ENCODE measurements at places on chromosomes 11 and 22. TPM values are rescaled to one million over a fixed set of nuclear protein-coding genes. Genes with fewer than 3 reads are reported as not detected.

GRCh38 chr11:83401506-83402225 is 115.5 kb upstream of the CCDC90B start:
- DNase-seq = no peak
- no peak overlapping the region for H3K4me3 ChIP-seq
- peaks cover 2% of the 10 kb centered on the region for H3K4me1 ChIP-seq
- H3K27me3 ChIP-seq = no peaks in the 10 kb centered on the region
- H3K27ac ChIP-seq = no peak overlapping the region

VPREB3 gene
- not detected for total RNA-seq

DNA sequence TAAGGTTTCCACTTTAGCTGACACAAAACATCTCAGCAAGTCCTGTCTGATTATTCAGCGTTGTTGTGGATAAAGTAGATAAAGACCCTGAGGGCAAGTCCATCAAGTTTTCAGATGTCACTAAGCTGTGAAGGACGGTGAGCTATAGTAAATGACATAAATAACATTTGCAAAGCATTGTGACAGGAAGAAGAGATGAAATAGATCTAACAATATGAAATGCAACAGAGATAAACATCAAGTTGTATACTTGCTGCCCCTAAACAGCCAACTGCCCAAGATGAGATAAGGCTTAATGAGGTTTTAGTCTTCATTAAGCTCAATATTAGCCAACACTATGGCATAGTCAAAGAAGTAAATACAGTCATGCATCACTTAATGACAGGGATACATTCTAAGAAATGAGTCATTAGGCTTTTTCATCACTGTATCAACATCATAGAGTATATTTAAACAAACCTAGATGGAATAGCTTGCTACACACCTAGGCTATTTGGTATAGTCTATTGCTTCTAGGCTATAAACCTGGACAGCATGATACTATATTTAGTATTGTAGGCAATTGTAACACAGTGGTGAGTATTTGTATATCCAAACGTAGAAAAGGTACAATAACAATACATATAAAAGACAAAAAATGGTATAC is 625.1 kb upstream of the ANO5 start:
- H3K27ac ChIP-seq = no peak overlapping the region
- H3K4me3 ChIP-seq = no peak overlapping the region
- DNase-seq = no peak
- H3K27me3 ChIP-seq = no peaks in the 10 kb centered on the region
- no peaks in the 10 kb centered on the region for H3K4me1 ChIP-seq

- no peaks in the 10 kb centered on the region for H3K36me3 ChIP-seq
- peaks cover 14% of the 10 kb centered on the region for H3K27me3 ChIP-seq
- H3K4me1 ChIP-seq = peaks cover 30% of the 10 kb centered on the region
- H3K27ac ChIP-seq = peak overlapping the region; percentile 62
- H3K4me3 ChIP-seq = no peak overlapping the region
Observed at GRCh38 chr11:86740628-86741483, 59.5 kb upstream of the PRSS23 start.

CD6 gene
- total RNA-seq = 377 TPM

DNA sequence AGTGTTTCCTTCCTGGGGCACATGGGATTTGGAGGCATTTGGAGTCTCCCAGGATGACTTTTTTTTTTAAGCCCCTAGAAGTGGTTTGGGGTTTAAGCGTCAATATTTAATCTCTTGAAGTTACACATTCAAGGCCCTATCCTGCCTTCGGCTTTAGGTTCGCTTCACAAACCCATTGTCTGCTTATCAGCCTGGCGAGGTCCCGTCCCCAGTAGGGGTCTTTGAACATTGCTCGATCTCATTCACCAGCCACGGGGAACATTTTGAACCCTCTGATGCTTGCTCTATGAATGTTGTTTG is 75.9 kb downstream of the KCNQ1 start:
- H3K4me1 ChIP-seq = peaks cover 5% of the 10 kb centered on the region
- H3K4me3 ChIP-seq = no peak overlapping the region
- H3K27ac ChIP-seq = no peak overlapping the region
- peak; percentile 1 for DNase-seq

DNA sequence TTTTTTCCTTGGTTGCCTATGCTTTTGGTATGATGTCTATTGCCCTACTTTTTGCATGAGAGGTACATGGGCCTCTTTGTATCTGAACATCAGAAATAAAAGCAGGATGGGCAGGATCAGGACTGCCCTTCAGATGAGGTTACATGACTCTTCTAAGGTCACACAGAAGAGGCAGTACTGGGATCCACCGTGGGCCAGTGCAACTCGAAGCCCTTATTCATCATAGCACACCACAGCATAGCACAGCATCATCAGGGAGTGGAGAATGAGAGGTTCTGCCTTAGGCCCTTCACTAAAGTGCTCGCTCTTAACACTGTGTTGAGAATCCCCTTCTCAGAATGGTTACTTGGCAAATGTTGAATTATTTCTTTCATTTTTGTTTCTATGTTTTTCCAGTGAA is 88.3 kb downstream of the C22orf31 start:
- H3K27me3 ChIP-seq = peaks cover 36% of the 10 kb centered on the region
- H3K36me3 ChIP-seq = no peaks in the 10 kb centered on the region
- no peak for DNase-seq
- peaks cover 17% of the 10 kb centered on the region for H3K4me1 ChIP-seq

DNA sequence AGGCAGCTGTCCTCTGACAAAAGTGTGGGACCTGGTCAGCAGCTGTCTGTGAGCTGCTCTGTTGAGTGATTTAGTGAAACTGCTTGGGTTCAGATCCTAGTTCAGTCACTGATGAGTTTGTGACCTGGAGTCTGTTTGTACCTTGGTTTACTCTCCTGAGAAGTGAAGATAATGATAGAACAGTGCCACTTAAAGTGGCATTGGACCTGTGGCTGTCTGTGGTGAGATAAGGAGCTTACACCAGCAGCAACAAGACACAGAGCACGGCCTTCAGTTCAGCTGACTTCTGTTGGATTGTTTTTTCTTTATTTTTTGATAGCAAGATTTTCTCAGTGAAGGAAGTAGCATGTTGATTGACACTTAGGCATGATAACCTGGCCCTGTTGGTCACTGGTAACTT is 46.2 kb upstream of the CTTN start:
- DNase-seq = no peak
- H3K4me1 ChIP-seq = no peaks in the 10 kb centered on the region
- H3K4me3 ChIP-seq = no peak overlapping the region

DNA sequence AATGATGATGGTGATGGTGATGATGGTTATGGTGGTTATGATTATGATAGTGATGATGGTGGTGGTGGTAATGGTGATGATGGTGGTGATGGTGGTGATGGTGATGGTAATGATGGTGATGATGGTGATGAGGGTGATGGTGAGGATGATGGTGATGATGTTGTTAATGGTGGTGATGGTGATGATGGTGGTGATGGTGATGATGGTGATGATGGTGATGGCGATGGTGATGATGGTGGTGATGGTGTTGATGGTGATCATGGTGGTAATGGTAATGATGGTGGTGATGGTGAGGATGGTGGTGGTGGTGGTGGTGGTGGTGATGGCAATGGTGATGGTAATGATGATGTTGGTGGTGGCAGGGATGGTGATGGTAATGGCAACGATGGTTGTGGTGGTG is 1222.5 kb downstream of the BRD1 start:
- H3K36me3 ChIP-seq = no peaks in the 10 kb centered on the region
- no peaks in the 10 kb centered on the region for H3K27me3 ChIP-seq
- no peaks in the 10 kb centered on the region for H3K4me1 ChIP-seq

- H3K27ac ChIP-seq = no peak overlapping the region
- DNase-seq = no peak
- H3K36me3 ChIP-seq = no peaks in the 10 kb centered on the region
- H3K4me3 ChIP-seq = no peak overlapping the region
- H3K4me1 ChIP-seq = peaks cover 28% of the 10 kb centered on the region
Observed at GRCh38 chr22:30610299-30610698, 3.3 kb downstream of the TCN2 start.

GRCh38 chr11:117189941-117190544 is 9.1 kb upstream of the TAGLN start:
- peaks cover 2% of the 10 kb centered on the region for H3K36me3 ChIP-seq
- H3K4me3 ChIP-seq = no peak overlapping the region
- H3K27ac ChIP-seq = no peak overlapping the region
- H3K27me3 ChIP-seq = no peaks in the 10 kb centered on the region
- no peaks in the 10 kb centered on the region for H3K4me1 ChIP-seq

AAMDC gene
- 4.8 TPM for total RNA-seq

ZNF215 gene
- 3.6 TPM for total RNA-seq

GRCh38 chr22:46297151-46297812 is 612 bp downstream of the GTSE1 start:
- peak overlapping the region; percentile 90 for H3K4me3 ChIP-seq
- peak overlapping the region; percentile 73 for H3K27ac ChIP-seq
- peak; percentile 58 for DNase-seq
- peaks cover 4% of the 10 kb centered on the region for H3K27me3 ChIP-seq

DNA sequence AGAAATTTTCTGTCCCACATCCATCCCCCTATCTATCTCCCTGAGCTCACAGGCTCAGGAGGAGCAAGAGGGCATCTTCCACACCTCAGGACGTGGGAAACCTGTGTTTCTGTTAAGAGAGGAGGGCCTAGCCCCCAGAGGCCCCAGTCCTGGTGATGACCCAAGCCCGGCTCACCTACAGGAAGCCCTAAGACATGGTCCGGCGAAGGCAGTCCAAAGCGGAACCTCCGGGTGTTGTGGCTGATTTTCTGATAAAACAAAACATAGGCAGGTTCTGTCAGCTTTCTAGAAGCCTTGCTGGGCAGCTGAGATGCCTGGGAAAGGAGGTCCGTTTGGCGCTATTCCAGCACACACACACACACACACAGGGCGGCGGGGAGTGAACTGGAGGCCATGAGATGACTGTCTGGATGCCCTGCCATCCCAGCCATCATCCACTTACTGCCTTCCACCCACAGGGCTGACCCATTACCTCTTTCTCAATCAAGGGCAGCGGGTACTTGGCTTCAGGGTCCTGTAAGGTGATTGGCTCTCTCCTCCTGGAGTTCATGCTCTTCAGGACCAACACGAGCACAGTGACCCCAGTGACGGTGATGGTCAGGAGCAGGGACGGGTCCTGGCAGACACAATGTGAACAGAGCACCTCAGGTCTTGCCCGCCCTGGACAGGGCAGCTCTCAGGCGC is 882 bp downstream of the CYB5R2 start:
- H3K27me3 ChIP-seq = peaks cover 32% of the 10 kb centered on the region
- no peak overlapping the region for H3K27ac ChIP-seq
- H3K36me3 ChIP-seq = peaks cover 2% of the 10 kb centered on the region
- peak overlapping the region; percentile 40 for H3K4me3 ChIP-seq
- H3K4me1 ChIP-seq = peaks cover 38% of the 10 kb centered on the region

DNA sequence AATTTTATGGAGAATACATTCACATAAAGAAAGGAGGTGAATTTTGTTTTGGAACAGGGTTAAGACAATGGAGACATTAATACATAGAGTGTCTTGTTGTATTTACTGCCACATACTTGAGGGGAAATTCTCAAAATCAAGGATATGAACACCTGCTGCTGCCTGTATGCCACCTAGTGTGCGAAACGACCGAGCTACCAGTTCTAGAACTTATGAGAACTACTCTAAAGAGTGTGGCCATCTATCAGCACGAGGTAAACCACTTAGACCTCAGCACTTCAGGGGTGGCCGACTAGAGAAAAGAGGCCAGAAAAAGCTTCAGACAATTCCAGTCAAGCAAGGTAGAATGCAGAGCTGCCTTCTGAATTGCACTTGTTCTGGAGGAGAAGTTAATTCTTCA is 1.5 kb upstream of the AGBL2 start:
- peaks cover 17% of the 10 kb centered on the region for H3K4me1 ChIP-seq
- H3K27me3 ChIP-seq = no peaks in the 10 kb centered on the region
- peak; percentile 32 for DNase-seq
- H3K27ac ChIP-seq = peak overlapping the region; percentile 38
- H3K4me3 ChIP-seq = no peak overlapping the region

GRCh38 chr11:10751581-10751940 is 515 bp downstream of the CTR9 start:
- H3K4me3 ChIP-seq = peak overlapping the region; percentile 96
- no peaks in the 10 kb centered on the region for H3K27me3 ChIP-seq
- peaks cover 16% of the 10 kb centered on the region for H3K4me1 ChIP-seq
- DNase-seq = no peak

DNA sequence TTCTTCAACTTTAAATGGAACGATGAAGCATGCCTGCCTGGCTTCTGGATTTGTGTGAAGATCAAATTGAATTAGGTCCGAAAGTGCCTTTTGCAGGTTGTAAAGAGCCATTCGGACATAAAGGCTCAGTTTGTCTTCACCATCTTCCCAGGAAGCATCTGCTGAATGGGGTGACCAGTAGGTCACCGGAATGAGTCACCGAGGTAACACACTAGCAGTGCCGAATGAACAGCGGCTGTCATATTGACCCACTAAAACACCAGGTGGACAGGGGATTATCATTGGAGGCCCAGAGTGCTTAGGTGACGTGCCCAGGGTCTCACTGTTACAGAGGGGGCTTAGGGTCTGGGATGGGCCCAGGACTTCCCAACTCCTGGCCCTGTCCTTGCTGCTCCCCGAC is 43.1 kb upstream of the MYH9 start:
- H3K27me3 ChIP-seq = no peaks in the 10 kb centered on the region
- H3K4me1 ChIP-seq = peaks cover 26% of the 10 kb centered on the region
- no peak overlapping the region for H3K27ac ChIP-seq

GRCh38 chr11:65314501-65315203 is at the start of gene CDC42EP2:
Gene CDC42EP2 (plus strand): TSS chr11:65314866. CDS start chr11:65320899, 6,033 bp downstream.
- no peaks in the 10 kb centered on the region for H3K36me3 ChIP-seq
- H3K27ac ChIP-seq = no peak within 1 kb of the TSS
- peak; percentile 87 for DNase-seq
- peaks cover 5% of the 10 kb centered on the region for H3K27me3 ChIP-seq
- peak within 1 kb of the TSS; percentile 73 for H3K4me3 ChIP-seq

RAB38 gene
- 3.1 TPM for total RNA-seq

Measured in activated CD4-positive, alpha-beta T cell treated with anti-CD3 and anti-CD28 coated beads for 36 hours (primary cell).